ENCODE measurements at places on chromosomes 3 and 15.

- no peak for DNase-seq
These were observed 40.7 kb downstream of the TNIK start for GRCh38 chr3:171419457-171419856.

- no peak for DNase-seq
These were observed 34.0 kb downstream of the FNDC3B start for GRCh38 chr3:172073262-172073915.

DNA sequence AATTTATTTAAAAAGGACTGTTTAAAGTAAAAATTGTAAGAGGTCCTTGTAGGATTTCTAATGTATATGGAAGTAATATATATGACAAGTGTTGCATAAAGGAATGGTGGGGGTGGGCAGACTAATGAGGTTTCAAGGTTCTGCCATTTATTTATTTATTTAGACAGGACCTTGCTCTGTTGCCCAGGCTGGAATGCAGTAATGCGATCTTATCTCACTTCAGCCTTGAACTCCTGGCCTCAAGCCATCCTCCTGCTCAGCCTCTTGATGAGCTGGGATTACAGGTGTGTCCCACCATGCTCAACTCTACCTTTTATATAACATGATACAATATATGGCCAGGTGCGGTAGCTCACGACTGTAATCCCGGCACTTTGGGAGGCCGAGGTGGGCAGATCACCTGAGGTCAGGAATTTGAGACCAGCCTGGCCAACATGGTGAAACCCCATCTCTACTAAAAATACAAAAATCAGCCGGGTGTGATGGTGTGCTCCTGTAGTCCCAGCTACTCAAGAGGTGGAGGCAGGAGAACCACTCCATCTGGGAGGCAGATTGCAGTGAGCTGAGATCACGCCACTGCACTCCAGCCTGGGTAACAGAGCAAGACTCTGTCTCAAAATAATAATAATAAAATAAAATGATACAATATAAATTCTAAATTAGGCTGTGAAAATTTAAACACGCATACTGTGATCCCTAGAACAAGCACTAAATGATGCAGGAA is 33.8 kb upstream of the IGF2BP2 start:
- no peak for DNase-seq

- no peak for DNase-seq
These were observed 7.4 kb upstream of the LRRFIP2 start for GRCh38 chr3:37181756-37182155.

DNA sequence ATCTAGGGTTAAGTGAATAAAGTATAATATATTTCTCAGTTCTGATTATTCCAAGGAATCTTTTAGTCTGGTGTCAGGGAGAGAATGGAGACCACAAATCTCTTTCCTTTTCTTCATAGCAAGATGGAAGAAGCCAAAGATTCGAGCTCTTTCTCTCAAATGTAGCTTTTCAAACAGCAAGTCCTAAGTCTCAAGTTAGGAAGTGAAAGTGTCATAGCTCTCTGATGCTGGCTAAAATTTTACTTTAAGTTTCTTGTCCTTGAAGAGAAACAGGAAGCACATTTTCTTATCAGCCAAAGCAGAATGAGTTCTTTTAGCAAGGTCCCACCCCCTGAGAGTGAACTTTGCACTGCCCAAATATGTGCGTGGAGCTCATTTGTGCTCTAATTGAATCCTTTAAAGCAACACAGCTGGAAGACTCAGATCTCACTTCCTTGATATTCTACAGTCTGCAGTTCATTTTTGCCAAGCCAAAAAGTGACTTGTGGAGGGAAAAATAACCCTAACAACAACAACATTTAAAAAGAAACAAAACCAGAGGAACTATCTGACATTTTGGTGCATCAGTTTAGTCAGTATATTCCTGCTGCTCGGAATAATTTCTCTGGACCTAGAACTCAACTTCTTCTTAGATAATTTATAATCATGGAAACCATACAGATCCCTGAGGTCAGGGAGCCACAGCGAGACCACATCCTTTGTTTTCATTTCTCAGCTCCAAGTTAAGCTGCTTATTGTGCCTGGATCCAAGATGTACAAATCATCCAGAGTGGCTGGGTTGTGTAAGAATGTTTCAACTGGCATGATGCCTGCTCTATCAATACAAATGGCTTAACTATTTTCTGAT is 238.7 kb upstream of the P2RY1 start:
- DNase-seq: no peak

DNA sequence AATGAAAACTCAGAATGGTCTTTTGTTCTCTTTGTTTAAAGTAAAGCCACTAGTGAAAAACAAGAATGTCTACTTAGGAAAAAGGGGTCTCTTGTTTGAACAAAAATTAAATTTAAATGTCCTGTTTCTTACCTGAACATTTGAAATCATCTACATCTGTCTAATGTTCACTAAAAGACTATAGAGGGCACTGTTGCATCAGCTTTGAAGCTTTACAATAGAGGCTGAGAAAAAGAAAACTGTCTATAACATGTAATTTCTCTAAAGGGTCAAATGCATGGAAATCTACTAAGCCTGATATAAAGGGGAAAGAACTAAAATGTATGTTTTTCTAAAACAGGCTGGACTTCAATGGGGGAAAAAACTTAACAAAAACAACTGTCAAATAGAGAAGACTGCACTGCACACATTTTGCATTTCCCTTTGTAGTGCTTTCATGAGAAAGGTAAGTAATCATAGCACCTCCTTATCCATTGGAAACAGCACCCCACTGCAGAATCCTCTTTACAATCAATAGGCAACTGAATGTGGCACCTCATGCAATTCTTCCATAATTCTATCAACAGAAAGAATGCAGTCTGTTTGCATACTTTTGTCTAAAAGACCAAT is 26.3 kb downstream of the DPH6 start:
- peak; percentile 41 for DNase-seq

- DNase-seq: peak; percentile 62
These were observed 32.4 kb upstream of the SLC6A11 start for GRCh38 chr3:10783360-10784351.

DNA sequence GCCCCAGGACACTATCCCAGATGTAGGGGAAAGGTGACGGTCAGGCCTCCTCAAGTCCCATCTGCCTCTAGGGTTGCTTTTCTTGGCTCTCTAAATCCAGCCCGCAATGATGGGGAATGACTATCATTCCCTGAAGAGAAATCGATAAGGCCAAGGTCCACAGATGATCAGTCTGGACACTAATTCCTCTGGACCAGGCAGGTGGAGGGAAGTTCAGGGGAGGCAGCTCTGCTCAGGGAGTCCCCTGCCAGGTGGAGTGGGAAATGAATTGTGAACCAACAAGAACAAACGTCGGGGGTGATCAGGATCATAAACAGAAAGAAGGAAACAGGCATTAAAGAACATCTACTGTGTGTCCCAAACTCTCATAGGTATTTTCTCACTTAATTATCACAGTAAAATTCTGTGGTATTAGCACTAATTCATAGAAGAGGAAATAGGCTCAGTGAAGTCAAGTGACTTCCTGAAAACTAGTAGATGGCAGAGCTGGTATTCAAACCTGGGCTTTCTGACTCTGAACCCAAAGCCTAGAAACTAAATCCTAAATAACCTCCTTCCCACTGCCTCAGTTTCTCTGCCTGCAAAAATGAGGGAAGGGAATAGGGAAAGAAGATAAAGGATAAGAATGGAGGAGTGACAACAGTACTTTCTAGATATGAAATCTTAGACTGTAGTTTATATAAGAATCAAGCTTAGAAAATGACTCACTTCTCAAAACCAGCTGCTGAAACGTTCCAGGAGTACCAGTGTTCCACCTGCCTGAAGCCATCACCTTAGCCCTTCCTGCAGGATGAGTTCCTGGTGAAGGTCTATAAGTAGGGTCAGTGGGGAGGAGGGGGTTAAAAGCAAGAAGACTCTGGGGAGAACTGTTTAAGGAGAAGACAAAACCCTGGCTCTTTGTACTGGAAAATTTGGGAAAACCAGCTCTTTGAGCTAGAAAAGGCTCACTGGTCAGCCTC is 7.5 kb downstream of the BMF start:
- DNase-seq: no peak

GRCh38 chr15:90349072-90349471 is 3.0 kb upstream of the ZNF774 start:
- DNase-seq: no peak

DNA sequence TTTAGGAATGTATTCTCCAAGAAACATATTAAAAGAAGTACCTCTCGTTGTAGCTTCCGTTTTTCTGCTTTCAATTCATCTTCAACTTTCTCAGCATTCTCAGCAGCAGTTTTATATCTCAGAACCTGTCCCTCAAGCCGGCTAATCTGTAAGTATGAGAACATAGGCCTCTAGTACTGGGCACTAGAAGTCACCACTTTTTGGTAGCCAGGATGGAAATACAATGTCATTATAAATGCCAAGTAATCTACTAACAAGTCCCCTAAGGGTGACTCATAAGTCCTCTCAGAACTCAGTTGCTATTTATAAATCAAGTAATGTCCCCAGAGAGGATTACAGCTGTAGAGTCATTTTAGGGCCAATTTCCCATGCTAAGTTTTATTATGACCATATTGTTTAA is 61.1 kb downstream of the MLH1 start:
- peak; percentile 25 for DNase-seq

DNA sequence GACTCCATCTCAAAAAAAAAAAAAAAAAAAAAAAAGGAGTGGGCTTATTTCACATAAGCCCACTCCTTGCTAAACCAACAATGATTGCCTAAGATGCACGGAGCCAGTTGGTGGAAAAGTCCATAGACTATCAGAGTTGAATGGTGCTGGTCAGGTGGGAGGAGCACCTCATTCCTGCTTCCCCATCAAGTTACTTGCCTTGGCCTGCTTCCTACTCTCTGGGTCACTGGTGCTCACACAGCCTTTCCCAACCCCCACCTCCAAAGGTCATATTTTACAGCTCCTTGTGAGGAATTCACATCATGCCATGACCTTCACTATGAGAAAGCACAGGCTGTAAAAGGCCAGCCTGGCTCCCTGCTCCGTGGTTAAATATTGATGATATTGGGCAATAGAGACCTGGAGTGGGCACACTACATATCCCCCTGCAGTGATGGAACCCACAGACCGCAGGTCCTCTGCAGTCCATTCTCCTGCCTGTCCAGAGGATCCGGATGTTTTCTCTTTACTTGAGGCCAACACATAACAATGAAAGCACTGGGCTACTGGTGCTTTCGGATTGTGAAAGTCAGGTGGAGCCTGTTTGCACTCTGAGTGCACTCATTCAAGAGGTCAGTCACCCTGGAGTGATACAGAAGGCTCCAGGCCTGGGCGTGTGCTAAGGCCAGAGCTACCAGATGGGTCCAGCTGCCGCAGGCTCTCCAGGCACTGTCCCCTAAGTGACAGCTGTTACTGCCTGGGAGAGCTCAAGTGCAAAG is at the start of gene SLC51B:
Gene SLC51B, plus strand, starts transcription at position 664 of the 758 bp plus-strand sequence. CDS start 4,618 bp downstream, outside the sequence.
- no peak for DNase-seq

All from activated CD4-positive, alpha-beta T cell treated with anti-CD3 and anti-CD28 coated beads, Interleukin-2, amount 50 U/mL, for 16 hours (primary cell).